Amniotic stem cell (primary cell): ENCODE measurements at places on chromosomes 2 and 18.

- DNase-seq = no peak
Measured at GRCh38 chr2:224174521-224174920, 135.4 kb upstream of the SERPINE2 start.

GRCh38 chr2:62704654-62705006, 883 bp upstream of the EHBP1 start:
- no peak for DNase-seq

- no peak for DNase-seq
Measured at GRCh38 chr2:119827866-119828507, 68.3 kb downstream of the PTPN4 start.

- no peak for DNase-seq
Measured at GRCh38 chr2:73202156-73203054, at the start of gene NOTO. Gene NOTO (plus strand): TSS chr2:73202574. CDS start chr2:73202667, 93 bp downstream.

- peak; percentile 58 for DNase-seq
Measured at GRCh38 chr18:33231474-33232317, 208.8 kb downstream of the CCDC178 start.

GRCh38 chr2:70508711-70509462, 44.7 kb downstream of the TGFA start:
- DNase-seq = no peak

DNA sequence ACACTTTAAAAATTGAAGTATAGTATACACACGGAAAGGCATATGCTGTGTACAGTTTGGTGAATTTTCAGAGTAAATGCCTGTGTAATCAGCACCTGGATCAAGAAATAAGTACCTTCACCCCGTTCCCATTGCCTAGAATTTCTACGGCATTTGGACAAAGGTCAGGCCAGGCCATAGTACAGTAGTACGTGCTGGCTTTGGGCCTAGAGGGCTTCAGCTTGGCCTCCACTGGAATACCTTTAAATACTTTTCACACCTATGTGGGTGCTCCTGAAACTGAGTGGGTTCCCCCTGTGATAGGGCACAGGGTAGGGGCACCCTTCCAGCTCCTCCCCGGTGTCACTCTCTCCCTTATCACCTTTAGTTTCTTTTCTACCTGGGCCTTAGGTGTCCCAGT, 26.5 kb downstream of the TET3 start:
- no peak for DNase-seq

GRCh38 chr18:36630917-36631316, 197.9 kb downstream of the TPGS2 start:
- no peak for DNase-seq

DNA sequence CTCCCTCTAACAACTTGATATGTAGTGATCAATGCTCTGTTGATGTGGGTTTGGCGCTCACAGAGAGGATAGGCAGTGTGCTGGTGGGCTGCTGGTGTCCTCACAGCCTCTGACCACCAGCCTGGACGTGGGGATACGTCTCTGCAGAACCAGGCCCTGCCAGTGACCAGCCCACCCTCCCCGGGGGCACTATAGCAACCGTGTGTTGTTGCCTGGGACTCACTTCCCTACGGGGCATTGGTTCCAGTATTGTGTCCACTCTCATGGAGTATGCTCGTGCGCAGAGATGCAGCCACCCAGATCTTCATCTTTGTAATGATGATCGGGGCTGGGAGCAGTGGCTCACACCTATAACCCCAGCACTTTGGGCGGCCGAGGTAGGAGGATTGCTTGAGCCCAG, 180.1 kb downstream of the LDLRAD4 start:
- no peak for DNase-seq

GRCh38 chr2:235621736-235622135, 127.9 kb downstream of the AGAP1 start:
- DNase-seq = no peak

- no peak for DNase-seq
Measured at GRCh38 chr2:64439194-64439593, 14.8 kb upstream of the LGALSL start.

GRCh38 chr2:142944721-142945120, 67.3 kb downstream of the KYNU start:
- DNase-seq = no peak

DNA sequence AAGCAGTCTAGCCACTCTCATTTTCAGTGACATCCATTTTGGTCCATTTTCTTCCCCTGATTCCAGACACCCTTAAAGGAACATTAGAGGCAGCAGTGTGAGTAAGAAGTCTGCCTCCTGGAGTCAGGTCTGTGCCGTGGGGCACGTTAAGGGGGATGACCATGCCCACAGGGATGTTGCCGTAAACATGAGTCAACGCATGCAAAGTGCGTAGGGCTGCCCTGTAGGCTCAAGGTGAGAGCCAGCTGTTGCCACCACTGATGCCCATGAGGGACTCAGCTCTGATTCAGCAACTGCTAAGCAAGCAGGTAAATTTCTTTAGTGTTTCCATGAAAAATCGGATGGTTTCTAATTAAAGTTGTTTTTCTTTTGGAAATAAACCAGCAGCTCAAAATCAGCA, 61.4 kb upstream of the TFCP2L1 start:
- DNase-seq = no peak

- no peak for DNase-seq
Measured at GRCh38 chr2:207129821-207130220, 35.9 kb downstream of the KLF7 start.

- no peak for DNase-seq
Measured at GRCh38 chr2:98514096-98514639, 69.5 kb downstream of the INPP4A start.

DNA sequence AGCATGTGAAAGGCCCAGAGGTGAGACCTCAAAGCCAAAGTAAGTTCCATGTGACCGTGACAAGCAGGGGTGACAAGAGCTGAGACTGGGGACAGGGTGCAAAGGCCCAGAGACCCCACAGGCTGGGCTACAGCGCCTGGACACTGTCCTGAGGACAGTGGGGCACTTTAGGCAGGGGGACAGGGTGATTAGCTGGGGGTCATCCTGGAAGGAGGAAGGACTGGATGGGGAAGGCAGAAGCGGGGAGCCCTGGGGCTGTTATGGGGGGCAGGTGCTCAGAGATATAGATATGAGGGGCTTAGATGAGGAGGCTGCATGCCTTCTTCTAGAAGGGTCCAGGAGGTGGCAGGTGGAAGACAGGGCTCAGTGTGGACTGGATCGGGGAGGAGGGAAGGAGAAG, 31.5 kb downstream of the KIF1A start:
- no peak for DNase-seq

GRCh38 chr2:239277401-239278085, 123.3 kb downstream of the HDAC4 start:
- no peak for DNase-seq

DNA sequence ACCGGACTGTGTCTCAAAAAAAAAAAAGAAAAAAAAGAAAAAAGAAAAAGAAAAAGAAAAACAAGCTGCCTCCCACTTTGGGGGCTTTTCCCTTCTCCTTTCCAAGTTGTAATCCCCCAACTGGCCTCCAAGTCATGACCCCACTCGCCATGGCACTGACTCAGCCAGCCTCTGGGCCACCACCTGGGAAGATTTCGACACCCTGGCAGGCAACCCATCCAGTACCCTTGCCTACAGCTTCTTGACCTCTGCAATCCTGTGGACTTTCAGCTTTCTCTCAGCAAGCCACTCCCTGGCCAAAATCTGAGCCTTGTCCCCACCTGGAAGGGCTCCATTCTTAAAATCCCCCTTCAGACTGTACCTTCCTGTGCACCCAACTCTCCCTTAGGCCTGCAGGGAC, 22.3 kb upstream of the FOSL2 start:
- no peak for DNase-seq

DNA sequence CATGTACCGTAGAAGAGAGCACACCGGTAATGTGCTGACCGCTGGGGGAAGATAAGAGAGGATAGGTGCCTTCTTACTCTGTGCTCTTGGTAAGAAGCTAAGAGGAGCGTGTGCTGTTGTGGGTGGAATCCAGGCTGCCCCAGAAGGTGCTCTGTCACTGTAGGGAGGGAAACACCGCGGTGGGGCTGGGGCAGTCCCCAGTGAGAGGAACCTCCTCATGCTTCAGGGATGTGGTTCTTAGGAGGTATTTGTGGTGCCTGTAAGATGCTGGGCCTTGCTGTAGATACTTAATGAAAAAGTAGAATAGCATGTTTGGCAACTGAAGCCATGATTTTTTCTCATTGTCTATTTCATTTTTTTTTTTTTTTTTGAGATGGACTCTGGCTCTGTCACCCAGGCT, 1.1 kb downstream of the COLEC11 start:
- no peak for DNase-seq

DNA sequence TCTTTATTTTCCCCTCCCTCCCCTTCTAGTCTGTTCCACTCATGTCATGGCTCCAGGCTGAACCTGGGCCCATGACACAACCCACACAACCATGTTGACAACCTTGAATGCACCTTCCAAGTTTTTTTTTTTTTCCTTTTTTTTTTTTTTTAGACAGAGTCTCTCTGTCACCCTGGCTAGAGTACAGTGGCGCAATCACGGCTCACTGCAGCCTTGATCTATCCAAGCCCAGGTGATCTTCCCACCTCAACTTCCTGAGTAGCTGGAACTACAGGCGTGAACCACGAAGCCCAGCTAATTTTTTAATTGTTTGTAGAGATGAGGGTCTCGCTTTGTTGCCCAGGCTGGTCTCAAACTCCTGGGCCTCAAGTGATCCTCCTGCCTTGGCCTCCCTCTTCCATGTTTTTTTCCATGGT, 21.9 kb upstream of the ROCK2 start:
- DNase-seq = no peak

DNA sequence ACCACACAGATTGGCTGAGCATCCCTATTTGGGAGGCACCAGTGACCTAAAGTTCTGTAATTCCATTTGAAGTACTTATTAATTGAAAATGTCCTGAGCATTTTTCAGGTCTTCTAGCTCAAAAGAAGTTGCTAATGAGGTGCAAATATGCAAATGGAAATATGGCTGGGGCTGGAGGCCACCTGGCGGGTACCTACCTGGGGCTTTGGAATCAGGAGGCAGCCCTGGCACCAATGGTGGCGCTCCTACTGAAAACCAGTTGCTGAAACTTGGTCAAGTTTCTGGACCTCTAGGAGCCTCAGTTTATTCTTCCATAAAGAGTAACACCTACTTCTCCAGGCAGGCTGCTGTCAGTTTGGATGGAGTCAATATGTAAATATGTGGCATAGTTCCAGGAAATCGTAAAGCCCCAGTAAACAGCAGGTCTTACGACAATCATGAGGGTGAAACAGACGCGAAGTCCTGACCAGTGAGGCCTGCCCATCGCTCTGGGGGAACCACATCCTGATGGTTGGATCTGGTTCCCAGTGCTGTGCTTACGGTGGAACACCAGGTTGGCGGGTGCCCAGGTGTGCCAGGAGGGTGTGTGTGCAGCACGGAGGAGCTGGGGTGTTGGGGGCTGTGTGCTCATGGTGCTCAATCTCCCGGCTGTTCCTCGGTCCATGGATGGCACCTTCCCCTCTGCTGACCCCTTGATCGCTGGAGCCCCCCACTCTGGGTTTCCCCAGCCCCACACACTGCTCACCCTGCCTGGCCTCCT, 186.1 kb downstream of the TWIST2 start:
- DNase-seq = no peak

GRCh38 chr2:209872675-209873074, 101.0 kb downstream of the UNC80 start:
- no peak for DNase-seq

- no peak for DNase-seq
Measured at GRCh38 chr2:68454719-68455118, 12.4 kb downstream of the FBXO48 start.

GRCh38 chr2:128520340-128520739, 201.7 kb upstream of the HS6ST1 start:
- DNase-seq = no peak

- no peak for DNase-seq
Measured at GRCh38 chr2:223100061-223100511, 48.1 kb downstream of the KCNE4 start.

GRCh38 chr2:203498161-203498560, 36.9 kb downstream of the RAPH1 start:
- DNase-seq = no peak

- no peak for DNase-seq
Measured at GRCh38 chr2:199682001-199682400, 169.0 kb downstream of the FTCDNL1 start.
